ENCODE measurements at places on chromosomes 3 and 15.
A peak's percentile ranks its signal among the peaks of the same experiment; 100 is the strongest.

- DNase-seq: no peak
Observed at GRCh38 chr3:1103525-1103924, 10.7 kb downstream of the CNTN6 start.

- no peak for DNase-seq
Observed at GRCh38 chr3:101204246-101204645, 116.1 kb downstream of the IMPG2 start.

- peak; percentile 49 for DNase-seq
Observed at GRCh38 chr15:69576948-69577351, 124.3 kb downstream of the RPLP1 start.

- DNase-seq: no peak
Observed at GRCh38 chr15:41779662-41780157, 5.4 kb downstream of the MAPKBP1 start.

DNA sequence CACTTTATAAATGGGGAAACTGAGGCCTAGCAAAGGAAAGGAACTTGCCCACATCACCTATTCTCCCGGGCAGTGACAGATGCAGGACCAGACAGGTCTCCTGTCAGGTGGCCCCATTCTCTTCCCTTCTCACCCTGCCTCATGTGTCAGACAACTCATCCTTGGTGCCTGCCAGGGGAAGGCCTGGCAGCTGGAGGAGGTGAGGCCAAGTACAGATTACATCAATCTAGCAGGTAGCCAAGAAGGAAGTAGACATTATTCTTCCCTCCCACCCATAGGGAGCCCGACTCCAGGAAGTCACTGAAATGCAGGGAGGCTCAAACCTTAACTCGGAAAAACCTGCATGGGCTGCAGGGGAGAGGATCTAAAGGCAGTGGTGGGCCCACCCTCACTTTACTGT is 39.6 kb downstream of the DAPK2 start:
- no peak for DNase-seq

Data from COR-L47 (cell line).